Astrocyte of the hippocampus (primary cell): ENCODE measurements at places on chromosomes 7 and 10.

GRCh38 chr7:114086537-114086913 is 167.7 kb upstream of the PPP1R3A start:
- DNase-seq: peak; percentile 33

GRCh38 chr7:1895664-1896515 is 225.8 kb downstream of the ELFN1 start:
- no peak for DNase-seq

- no peak for DNase-seq
These were observed 188.0 kb downstream of the PPP1R9A start for GRCh38 chr7:95095259-95095965.

GRCh38 chr7:26144184-26145080 is 7.6 kb upstream of the NFE2L3 start:
- no peak for DNase-seq

DNA sequence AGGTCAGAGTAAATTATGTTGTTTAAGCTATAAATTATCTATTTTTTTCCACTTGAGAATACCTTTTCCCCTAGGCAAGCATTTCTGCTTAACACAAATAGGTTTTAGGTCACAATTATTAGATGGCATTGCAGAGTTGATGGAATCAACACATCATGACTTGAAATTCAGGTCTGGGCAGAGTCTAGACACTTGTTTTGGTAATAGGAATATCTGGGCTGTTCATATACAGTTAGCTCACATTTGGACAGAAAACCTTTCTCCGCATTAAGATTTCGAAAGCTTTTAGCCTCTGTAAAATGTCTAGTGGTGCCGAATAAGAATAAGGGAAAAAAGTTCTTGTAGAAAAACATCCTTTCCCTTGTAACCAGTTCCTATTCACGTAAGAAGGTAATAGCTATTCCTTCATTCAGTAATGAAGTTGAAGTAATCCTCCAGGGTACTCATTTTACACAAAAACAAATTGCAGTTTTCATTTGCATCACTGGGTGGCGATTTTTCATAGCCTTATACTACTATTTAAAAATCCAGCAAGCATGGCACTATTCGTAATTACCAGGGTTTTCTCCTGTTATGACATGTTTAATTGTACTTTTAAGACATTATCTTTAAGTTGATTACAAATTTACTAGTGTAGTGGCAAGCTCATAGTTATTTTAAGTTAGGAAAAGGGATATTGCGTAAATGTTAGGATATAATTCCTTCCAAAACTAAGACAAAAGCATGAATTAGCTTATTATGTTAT is 37.0 kb downstream of the RPA3 start:
- peak; percentile 78 for DNase-seq
